ENCODE measurements at places on chromosomes 7 and 10.

DNA sequence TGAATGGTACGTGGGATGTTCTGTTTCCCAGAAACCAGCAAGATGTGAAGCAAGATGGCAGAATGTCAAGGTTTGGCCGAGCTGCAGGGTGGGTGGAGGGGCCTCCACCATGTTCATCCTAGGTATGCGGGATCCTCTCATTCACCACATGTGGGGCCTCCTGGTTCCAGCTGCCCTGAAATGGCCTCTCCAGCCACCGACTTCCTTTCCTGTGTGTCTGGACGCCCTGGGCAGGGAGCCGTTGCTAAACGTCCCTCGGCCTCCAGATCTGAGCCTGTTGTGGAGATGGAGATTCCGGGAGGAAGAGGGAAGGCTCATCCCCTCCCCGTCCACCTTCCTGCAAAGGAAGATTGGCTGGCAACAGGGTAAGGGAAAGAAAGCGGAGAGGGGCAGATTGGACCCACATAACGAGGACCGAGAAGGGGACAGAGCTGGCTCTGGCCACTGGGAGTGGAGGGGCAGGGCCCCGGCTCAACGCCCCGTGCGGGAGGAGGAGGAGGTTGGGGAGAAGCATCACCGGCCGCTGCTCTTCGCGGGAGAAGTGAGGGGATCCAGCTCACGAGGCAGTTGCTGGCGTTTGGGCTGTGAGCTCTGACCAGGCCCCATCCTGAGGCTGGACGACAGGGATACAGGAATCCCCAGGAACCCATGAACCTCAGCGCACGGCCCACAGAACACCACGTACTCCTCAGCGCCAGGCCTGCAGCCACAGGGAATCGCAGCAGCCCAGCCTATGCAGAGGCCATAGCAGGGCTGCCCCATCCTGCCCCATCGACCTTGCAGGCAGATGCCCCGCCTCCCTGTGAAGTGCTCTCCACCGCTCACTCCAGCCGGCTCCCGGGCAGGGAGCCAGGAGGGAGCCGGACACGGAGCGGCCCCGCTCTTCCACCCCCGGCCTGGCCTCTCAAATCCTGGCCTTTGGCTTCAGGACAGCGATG, 98.3 kb downstream of the FOXL3 start:
- DNase-seq, result peak; percentile 73

GRCh38 chr10:114879093-114879492, 57.5 kb downstream of the FHIP2A start:
- DNase-seq, result no peak

DNA sequence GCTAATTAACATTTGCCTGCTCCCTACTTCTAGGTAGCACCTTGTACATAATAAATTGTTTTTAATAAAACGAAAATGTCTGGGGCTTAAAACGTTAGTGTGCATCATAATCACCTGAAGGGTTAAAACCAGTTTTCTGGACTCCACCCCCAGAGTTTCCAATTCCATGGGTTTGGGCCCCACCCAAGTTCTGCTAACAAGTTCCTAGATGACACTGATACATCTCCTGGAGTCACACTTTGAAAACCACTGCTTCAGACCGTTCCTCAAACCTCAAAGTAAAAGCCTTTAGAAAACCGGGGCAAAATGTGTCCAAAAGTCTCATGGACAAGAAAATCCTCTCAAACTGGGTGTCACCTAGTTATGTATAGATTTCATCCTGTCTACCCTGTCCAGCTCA, 9.3 kb downstream of the OSBPL3 start:
- no peak for DNase-seq

GRCh38 chr10:62268027-62268398, 631 bp downstream of the RTKN2 start:
- DNase-seq, result no peak

DNA sequence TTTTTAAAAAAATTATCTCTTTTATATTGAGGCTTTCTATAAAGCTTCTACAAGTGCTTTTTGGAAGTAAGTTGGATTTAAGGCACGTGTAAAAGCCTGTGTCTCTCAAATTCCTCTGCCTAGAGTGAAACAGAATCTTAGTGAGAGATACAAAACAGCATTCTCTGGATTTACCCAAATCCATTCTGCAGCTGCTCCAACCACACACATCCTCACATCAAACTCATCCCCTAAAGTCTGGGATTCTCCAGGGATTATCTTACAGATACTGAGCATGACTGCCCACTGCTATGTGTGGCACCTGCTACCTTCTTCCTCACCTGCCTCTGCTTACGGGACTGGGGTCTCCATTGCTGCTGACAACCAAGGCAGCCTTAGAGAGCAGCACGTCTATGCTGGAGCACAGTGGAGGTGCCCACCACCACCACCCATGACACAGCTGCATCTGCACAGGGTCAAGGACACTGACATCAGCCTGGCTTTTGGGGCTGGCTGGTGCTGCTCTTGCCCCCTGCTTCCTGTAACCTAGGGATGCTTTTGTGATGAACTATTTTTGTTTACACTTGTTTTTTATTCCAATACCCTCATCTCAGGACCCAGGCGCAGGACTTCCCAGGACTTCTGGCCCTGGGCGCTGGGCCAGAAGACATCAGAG, 139.2 kb upstream of the NAMPT start:
- no peak for DNase-seq

DNA sequence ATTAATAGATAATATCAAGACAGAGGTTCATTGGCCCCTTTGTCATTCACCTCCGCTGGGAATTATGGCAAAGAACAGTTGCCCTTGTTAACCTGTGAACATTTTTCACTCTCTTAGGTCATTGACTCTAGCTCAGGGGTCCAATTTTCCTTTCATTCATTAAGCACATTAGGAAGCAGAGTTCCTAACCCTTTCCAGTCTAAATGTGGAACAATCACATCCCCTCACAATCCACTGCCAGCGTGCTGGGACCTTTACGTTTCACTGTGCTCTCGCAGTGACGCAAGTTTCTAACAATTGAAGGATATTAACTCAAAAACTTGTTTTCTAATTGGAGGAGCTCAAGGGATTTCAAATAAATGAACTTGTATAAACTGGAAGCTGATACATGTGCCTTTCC, 79.3 kb upstream of the MEOX2 start:
- no peak for DNase-seq

DNA sequence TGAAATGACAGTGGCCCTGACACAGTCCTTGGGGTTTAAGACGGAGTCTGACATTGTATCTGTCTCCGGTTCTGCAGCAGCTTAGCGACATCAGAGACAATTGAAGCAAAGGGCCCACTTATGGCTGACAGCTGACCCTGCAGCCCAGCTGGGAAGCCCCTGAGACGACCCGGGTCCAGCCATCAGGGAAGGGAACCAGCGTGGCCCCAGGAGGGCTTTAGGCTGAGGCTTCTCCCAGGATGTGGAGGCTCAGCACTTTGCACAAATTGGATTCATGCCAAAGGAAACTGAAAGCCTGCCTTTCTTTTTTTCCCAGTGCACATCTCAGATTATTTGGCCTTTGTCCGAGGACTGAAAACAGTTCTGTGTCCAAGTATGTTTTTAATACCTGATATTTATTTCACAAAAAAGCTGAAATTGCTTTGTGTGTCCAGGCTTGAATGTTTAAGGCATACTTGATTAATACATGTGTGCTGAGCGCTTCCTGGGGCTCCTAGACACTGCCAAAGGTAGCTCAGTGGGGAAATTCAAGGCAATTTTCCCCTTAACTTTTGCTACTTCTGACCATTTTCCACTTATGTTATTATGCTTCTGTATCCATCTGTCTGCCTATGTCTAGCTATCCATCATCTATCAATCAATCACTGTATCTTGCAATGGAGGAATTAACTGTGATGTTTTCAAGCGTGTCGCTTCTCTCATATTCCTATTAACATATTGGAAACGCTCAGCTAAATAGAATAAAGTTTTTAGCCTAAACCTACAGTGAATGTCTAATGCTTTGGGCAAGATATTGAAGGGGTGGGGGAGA, 34.8 kb downstream of the KLF6 start:
- peak; percentile 54 for DNase-seq

DNA sequence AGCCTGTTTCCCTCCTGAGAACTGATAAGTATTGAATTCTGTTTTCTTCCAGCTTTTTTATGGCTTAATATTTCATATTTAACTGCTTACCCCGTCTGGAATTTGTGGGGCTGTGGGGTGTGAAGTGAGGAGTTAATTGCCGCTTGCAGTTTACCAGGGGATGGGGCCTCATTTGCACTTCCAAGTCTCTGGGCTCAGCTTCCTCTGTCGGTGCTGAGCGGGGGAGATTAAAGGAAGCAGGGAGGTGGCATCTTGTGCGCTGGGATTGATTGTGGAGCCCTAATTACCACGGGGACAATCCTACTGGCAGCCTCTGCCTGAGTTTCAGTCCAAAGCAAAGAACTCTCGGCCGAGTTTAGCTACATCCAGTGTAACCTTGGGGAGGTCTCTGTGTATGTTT, 33.4 kb downstream of the ELFN1 start:
- DNase-seq, result no peak

- no peak for DNase-seq
These were observed 209.8 kb downstream of the CCDC3 start for GRCh38 chr10:12791728-12792127.

- DNase-seq, result no peak
These were observed 83.3 kb downstream of the RNLS start for GRCh38 chr10:88499569-88500470.

DNA sequence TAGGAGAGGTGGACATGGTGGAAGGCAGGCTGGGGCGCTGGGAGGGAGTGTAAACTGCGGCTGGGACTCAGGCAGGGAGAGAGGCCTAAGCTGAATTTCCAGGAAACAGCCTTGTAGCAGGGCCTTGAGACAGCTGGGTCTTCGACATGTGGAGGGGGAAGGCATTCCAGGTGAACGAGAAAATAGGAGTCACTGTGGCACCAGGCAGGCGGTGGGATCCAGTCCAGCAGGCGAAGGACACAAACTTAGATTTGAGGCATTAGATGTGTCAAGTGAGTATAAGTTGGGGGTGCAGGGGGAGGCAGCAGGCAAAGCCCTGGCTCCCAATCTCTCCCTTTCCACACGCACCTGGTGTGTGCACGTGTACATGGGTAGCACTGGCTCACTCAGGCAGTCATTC, 105.3 kb downstream of the PTPN20 start:
- no peak for DNase-seq

DNA sequence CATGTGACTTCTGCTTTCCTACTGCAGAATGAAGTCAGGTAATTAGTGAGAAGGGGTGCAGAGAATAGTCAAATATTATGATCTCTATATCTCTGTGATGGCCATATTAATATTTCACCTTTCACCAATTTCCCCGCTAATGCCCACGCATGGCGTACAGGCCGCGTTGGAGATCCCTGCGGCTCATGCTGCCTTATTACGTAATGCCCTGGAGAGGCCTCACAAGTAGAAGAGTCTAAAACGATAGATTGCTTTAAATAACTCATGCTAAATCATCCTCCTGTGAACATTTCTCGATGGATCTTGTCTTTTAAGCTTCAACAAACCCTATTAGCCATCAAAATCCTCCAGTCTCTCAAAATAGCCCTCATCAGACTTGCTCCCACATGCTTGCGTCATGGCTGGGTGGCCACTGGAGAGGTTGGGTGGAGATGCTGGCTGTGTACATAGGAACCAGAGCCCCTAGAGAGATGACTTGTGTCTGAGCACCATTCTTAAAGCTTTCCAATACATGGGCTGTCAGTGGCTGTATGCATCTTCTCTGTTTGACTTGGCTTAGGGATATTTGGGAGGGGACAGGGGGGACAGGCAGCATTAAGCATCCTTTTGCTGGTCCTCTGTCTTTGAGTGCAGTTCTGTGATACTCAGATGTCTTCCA, 79.5 kb upstream of the INSYN2A start:
- no peak for DNase-seq

- DNase-seq, result no peak
These were observed 22.1 kb upstream of the ENO4 start for GRCh38 chr10:116827214-116827671.

GRCh38 chr7:20249376-20249775, 32.2 kb upstream of the MACC1 start:
- no peak for DNase-seq

DNA sequence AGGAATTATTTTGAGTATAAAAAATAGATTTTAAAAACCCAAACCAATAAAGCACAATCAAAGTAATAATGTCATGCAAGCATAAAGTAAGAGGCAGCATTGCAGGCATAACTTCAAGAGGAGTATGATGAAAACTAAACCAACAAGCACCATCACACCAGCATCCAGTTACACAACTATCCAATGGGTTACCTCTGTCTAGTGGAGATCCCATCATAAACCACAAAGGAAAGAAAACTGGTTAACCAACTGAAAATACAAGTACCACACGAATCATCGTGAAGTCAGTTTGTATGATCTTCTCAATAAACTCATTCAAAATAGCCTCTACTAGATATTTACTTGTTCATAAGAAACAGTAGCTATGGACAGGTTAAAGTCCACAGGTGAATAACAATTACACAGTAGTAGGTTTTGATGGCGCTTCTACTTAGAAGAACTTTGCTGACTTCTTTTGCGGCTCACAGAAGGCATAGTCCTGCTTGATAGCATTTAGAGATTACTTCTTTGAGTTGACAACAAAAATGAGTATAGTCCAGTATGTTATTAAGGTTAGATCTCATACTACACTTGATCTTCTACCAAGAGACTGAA, 116.6 kb downstream of the MICU1 start:
- DNase-seq, result no peak

DNA sequence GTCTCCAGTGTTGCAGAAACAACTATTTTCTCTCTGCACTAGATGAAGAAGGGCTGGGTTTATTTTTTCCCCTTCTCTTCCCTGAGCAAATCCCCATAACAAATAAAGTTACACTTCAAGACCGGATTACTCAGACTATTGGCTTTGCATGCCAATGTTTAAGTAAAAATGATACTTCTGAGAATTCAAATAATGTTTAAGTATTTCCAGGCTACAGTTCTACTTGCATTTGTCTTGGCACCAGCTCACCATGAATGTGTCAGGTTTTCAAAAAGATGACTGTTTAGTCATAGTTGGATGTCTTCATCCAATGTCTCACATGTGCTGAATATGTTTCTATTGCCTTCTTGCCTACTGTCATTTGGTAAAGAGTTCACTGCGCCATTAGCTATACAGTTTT, 912.6 kb downstream of the GATA3 start:
- no peak for DNase-seq

DNA sequence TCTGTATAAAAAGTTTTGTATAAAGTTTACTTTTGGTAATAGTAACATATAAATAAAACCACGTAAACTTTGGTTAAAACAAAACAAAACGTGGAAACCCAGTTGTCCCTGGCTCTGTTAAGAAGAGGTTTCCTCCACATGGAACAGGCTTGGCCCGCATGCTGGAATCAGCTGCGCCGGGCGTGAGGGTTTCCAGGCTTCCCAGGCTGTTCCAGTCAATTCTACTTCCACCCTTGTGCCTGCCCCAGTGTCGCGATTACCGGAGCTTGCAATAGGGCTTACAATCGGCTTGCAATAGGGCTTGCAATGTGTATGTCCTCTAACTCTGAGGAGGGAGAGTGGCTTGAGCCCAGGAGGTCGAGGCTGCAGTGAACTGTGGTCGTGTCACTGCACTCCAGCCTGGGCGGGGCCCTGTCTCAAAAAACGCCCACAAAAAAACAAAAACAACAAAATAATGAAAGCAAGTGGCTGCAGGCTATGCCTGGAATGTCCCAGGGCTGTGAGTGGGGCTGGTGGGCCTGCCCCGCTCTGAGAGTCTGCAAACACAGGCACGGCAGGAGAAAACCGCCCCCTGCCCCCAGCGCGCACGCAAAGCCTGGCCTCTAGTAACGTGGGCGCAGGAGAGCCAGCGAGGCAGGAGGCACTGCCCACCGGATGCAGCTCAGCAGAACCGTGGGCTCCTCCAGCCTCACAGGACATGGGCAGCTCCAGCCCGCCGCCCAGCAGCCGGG, 16.3 kb downstream of the CYP2W1 start:
- peak; percentile 69 for DNase-seq

- no peak for DNase-seq
These were observed 116.2 kb downstream of the FAM107B start for GRCh38 chr10:14658331-14659127.
